ENCODE measurements at places on chromosomes 6 and 20.

GRCh38 chr6:113457198-113457597 lies 399.9 kb upstream of the MARCKS start:
- no peak for DNase-seq

GRCh38 chr6:106300020-106300780 lies 25.4 kb downstream of the ATG5 start:
- DNase-seq = no peak

- no peak for DNase-seq
These were observed 120.4 kb downstream of the OGFRL1 start for GRCh38 chr6:71408787-71409723.

GRCh38 chr6:151614630-151615029 lies 120.8 kb downstream of the CCDC170 start:
- DNase-seq = no peak

DNA sequence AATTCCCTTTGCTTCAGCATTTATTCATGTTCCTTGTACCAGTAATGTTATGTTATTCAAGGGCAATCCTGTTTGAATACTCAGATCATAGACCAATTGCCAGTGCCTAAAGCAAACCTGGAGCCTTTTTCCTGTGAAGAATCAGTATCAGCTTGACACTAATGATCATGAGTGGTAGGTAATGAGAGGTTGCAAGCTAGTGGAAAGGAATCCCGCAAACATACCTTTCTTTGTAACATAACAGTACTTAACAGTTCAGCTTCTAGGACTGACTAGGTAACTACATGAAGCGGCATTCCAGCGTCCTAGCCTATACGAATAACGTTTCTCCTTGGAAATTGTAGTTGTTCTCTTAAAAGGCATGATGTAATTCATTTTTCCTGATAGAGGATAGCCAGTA lies 253.7 kb downstream of the TMEM242 start:
- no peak for DNase-seq

GRCh38 chr6:32391505-32391904 lies 15.5 kb downstream of the BTNL2 start:
- no peak for DNase-seq

DNA sequence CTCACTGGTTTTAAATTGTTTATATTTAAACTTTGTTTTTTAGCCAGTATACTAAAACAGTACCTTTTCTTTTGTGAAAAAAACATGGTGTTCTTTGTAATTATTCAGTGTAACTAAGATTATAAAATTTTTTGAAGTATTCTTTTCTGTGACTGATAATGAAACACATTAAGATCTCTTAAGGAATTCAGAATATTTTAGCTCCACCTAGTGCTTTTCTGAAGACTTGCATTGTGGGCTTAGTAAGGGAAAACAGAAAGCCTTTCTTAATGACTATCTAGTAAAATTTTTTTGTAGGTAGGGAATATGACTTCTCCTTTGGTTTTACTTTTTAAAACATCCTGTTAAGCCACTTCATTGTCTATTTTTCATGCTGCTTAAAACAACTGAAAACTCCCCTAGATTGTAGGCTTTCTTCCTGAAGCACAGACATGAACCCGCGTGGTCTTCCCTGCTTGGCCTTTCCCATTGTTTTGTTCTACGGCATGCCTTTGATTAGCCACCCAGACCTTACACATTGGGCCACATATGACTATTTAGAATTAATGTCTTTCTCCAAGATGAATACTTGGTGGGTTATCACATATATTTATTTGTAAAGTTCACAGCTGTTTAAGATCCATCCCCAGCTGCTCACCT lies 72.1 kb downstream of the AFDN start:
- peak; percentile 61 for DNase-seq

GRCh38 chr6:24549158-24549557 lies 54.4 kb downstream of the ALDH5A1 start:
- DNase-seq = no peak

- no peak for DNase-seq
These were observed 82.1 kb downstream of the SLC23A2 start for GRCh38 chr20:4919047-4919704.

- no peak for DNase-seq
These were observed 50.4 kb downstream of the UNC5CL start for GRCh38 chr6:40988634-40989033.

- peak; percentile 70 for DNase-seq
These were observed 884 bp upstream of the CUTA start for GRCh38 chr6:33418690-33419291.

DNA sequence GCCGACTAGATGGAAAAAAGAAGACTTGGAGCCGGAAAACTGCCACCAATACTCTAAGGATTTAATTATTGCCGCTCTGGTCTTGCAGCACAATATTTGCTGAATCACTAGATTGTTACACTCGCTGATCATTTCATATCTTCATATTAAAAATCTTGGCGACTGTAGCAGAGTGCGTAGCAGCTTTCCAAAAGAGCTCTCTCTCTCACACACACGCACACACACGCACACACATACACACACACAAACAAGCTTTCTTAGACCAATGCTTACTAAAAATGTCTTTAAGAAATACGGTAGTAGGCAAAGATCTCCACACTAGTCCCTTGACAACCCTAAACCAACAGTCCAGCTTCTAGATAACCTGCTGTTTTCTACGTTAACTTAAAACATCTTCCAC lies 7.7 kb downstream of the GRIK2 start:
- no peak for DNase-seq

GRCh38 chr6:101125380-101125971 lies 244.3 kb upstream of the ASCC3 start:
- no peak for DNase-seq

DNA sequence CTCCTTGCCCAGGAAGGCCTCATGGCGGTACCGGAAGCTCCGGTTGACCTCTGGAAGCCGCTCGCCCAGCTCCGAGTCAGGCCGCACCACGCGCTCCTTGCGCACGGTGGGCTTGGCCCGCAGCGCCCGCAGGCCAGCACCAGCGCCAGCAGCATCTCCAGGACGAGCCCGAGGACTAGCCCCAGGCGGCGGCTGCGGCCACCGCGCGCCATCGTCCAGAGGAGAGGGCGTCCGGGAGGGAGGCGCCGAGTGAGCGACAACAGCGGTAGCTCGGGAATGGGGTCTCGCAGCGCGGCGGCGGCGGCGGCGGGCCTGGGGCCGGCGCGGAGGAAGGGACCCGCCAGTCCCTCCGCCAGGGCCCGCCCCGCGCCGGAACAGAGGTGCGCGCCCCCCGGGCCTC lies 27.6 kb upstream of the CGA start:
- DNase-seq = no peak

DNA sequence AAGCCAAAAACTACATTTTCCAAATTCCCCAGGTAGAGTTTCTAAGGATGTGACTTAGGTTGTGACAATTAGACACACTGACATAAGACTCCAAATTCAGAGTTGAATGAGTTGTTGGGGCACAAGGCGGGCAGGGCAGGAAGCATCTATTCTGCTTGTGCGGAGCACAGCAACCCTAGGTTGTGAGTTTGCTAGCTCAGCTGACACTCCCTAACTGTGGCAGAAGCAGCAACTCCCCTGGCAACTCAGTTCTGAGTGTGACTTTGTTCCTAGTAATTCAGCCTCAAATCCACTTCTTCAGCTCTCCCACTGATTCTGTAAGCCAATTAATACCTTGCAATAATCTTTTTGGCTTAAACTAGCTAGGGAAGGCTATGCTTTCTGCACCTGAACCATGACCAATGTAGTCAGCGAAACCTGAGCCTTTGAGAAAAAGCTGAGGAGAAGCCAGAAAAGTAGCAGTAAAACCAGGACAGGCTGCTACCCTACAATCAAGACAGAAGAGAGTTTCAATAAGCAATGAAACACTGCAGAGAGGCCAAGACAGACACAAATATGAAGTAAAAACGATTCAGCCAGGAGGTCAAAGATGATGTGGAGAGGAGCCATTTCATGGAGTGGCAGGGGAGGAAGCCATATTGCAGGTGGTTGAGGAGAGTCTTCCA lies 30.0 kb upstream of the PAQR8 start:
- DNase-seq = no peak

DNA sequence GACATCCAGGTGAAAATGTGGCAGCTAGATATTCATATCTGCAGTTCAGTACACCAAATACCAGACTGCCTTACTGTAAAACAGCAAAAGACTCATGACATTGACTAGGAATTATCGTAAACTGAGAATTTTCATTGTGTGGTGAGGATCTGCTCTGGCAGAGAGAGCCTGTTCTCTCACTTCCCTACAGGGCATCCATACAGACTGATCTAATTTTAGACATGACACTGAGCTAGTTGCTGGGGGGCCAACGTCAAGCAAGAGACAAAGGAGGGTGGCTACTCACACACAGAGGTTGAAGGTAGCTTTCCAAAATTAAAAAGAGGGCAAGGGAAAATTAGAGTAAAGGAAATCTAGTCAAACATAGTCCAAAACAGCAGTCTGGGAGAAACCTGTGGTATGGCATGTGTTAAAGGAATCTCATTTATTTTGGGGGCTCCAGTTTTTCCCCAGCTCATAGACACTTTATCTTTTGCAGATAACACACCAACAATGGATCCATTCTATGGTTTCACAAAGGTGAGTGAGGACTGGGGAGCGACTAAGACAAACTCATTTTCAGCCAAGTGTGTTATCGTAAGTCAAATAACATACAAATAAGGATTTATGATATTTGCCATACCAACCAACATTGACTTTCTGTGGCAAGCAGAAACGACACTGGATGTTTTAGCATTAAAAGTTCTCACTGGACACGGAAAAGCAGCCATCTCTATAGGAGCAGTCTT lies 36.6 kb upstream of the NHSL1 start:
- DNase-seq = no peak

DNA sequence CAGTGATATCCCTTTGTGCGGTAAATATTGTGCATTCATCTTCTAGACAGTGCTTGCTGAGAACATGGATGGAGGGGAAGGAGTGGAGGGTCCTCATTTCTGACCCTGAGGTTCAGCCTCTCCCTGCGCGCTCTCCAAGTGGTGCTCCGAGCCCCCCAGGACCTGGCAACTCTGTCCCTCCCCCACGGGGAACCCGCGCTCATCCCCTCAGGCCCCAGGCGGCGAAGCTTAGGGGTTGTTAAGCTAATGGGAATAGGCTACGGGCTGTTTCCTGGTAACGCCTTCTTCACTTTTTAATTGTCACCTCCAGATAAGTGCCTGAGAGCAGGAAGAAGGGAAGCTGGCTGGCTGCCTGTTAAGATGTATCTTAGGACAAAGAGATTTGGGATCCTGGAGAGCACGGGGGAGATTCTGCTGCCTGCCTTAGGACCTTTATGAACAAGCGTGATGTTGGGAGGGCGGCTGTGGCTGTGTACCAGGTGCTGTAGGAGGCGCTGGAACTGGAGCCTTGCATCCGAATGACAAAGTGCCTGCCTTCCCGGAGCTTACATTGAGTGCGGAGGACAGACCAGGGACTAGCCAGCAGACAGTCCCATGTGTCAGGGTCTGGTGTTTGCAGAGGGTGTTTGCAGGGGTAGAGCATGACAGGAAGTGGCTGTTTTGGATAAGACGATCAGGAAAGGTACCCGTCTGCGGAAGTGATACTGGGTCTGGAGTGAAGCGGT lies 11.7 kb downstream of the TSHZ2 start:
- no peak for DNase-seq

DNA sequence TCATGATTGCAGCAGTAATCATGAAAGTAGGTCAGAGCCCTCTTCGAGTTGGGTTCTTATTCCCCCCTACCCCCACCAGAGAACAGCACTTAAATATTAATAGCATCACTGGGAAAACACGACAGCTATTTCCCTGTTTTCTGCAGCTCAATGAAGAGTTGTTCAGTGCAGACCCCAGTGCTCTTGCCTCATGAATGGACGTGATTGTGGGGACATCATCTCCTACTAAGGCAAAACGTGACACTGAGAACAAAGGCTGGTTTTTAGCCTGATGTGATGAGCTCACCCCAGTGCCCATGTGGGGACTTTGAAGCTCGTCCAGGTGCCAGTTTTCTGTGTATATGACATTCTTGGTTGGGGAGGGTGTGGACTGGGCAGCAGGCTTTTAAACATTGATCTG lies 105.9 kb downstream of the SLC35F1 start:
- DNase-seq = no peak

DNA sequence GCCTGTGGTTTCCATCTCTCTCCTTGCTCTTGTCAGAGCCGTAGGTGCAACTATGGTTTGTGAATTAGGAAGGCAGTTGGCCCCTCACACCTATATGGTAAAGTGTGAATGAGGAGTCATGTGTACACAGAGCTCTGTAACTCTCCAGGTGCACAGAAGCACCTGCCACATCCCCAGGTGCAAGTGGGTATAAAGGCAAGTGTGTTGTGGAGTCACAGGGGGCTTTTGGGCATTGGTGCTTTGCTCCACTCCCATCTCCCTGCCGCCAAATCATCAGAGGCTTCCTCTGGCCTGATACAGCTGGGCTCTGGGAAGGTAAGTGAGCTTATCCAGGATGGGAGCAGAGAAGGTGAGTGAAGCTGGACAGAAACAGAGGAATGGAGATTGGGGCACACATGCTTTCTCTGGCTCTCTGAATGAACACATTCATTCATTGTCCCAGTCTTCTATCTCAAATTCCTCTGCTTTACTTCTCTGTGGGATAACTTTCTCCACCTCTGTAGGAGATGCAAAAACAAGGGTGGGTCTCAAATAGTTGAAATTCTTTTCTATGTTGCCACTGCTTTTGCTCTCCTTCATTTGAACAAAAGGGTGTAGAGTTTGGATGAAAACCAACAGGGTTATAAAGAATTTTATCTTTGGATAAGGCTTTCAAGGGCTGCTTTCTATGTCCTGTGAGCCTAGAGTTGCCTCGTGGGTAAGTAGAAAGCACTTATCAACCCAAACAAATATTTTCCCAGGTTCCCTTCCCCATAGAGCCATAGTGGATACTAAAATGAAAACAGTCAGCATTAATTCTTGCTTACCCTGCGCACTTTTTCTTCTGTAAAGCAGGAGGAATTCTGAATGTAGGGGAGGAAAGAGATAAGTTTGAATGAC lies 45.0 kb upstream of the RIPOR2 start:
- no peak for DNase-seq

DNA sequence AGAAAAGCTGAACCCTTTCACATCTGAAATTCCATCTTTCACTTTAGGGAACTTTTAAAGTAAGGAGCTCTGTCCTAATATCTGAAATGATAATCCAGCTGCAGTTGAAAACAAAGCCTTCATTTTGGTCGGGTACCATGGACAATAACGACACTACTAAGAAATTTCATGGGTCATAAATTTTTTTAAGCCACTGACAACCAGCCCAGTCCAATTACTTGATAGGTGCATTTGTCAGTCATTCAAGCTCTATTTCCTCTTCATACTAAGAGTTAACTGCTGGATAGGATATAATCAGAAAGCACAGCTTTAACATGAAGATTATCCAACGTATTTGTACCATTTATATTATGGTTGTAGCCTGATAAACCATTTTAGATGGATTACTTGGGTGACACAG lies 52.5 kb downstream of the MMUT start:
- DNase-seq = no peak

DNA sequence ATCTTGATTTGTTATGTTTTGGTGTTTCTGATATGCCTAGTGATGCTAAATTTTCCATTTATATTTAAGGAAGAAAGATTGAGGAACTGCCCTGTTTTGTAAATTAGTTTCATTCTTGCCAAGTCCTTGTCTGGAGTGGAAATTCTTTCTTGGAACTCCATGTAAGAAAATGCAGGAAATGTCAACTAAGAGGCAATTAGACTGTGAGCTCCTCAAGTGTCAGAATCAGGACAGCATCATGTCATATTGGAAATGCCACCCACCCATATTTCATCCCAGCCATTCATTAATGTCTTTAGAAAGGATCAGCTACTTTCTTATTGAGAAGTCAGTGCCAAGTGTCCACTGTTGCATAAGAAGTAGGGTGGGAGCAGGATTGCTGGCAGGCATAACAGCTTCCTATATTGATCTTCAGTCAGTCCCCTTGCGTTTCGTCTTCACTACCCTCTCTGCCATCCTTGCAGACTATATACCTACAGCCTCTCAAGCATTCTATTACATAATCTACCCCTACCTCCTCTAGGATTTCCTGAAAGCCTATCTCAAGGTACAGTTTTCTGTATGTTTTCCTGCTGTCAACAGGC lies 42.4 kb downstream of the HAO1 start:
- DNase-seq = peak; percentile 34
